Glutamatergic neuron (in vitro differentiated cells): ENCODE measurements at places on chromosomes 12 and 14. TPM values are rescaled to one million over a fixed set of nuclear protein-coding genes. Genes with fewer than 3 reads are reported as not detected.
A peak's percentile ranks its signal among the peaks of the same experiment; 100 is the strongest.

- peaks cover 14% of the 10 kb centered on the region for H3K4me1 ChIP-seq
- H3K4me3 ChIP-seq, result peak overlapping the region; percentile 63
- no peaks in the 10 kb centered on the region for H3K36me3 ChIP-seq
- H3K27ac ChIP-seq, result peak overlapping the region; percentile 89
- no peaks in the 10 kb centered on the region for H3K27me3 ChIP-seq
Measured at GRCh38 chr12:81597928-81598604, 161.1 kb downstream of the PPFIA2 start.

DNA sequence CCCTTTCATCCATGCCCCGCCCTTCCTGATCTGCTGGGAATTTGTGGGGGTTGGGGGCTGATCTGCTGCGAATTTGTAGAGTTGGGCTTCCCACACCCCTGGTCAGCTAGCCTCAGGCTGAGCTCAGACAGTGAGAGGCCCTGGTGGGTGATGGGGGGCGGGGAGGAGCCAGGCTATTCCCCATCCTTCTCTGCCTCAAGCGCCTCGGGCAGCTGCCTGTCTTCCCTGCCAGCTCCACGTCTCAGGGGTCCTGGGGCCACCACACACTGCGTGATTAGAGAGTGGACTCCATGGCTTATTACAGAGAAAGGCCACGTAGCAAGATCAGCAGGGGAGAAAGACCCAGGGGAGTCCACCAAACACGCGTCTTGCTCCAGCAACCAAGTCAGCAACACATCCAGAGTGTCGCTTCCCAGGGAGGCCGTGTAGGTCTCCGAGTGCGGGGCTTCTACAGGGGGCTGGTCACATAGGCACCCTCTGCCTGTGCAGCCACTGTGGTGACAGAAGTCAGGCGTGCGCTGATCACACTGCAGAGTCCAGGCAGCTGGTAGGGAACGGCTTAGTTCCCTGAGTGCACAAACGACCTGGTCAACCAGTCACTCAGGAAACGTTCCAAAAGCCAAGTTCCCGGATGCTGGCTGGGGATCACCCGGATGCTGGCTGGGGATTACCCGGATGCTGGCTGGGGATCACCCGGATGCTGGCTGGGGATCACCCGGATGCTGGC is 254.4 kb upstream of the SFSWAP start:
- DNase-seq, result no peak
- H3K4me1 ChIP-seq, result peaks cover 15% of the 10 kb centered on the region
- H3K27ac ChIP-seq, result peak overlapping the region; percentile 66
- H3K27me3 ChIP-seq, result peaks cover 8% of the 10 kb centered on the region

DNA sequence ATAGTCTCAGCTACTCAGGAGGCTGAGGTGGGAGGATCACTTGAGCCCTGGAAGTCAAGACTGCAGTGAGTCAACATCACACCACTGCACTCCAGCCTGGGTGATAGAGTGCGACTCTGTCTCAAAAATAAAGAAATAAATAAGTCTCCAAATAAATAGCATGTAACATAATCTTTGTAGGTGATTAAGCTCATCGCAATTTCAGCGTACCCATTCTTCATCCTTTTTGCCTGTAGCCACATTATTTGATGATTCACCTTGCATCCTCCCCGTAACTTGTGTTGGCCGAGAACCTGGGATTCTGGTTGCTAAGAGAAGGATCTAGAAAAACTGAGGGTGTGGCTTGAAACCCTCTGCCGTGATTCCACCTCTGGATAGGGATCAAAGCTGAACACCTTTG is 115.1 kb downstream of the GALC start:
- no peak for DNase-seq
- H3K4me3 ChIP-seq, result no peak overlapping the region
- no peaks in the 10 kb centered on the region for H3K36me3 ChIP-seq
- no peak overlapping the region for H3K27ac ChIP-seq
- no peaks in the 10 kb centered on the region for H3K4me1 ChIP-seq
- H3K27me3 ChIP-seq, result peaks cover 1% of the 10 kb centered on the region

GRCh38 chr14:97056086-97056485 is 258.9 kb downstream of the VRK1 start:
- no peak for DNase-seq
- no peaks in the 10 kb centered on the region for H3K27me3 ChIP-seq
- H3K36me3 ChIP-seq, result no peaks in the 10 kb centered on the region

GRCh38 chr14:69615496-69616407 is 4.4 kb downstream of the SUSD6 start:
- H3K4me1 ChIP-seq, result peaks cover 66% of the 10 kb centered on the region
- H3K27me3 ChIP-seq, result peaks cover 10% of the 10 kb centered on the region
- no peaks in the 10 kb centered on the region for H3K36me3 ChIP-seq
- DNase-seq, result no peak
- H3K27ac ChIP-seq, result peak overlapping the region; percentile 41
- peak overlapping the region; percentile 96 for H3K4me3 ChIP-seq

The CLEC6A gene
- total RNA-seq, result not detected
